Erythroblast (primary cell): ENCODE measurements at places on chromosomes 5 and 9.

- DNase-seq = no peak
Measured at GRCh38 chr5:158809310-158809850, 290.3 kb downstream of the EBF1 start.

GRCh38 chr9:86664603-86665002 lies 282.7 kb downstream of the GAS1 start:
- DNase-seq = no peak

DNA sequence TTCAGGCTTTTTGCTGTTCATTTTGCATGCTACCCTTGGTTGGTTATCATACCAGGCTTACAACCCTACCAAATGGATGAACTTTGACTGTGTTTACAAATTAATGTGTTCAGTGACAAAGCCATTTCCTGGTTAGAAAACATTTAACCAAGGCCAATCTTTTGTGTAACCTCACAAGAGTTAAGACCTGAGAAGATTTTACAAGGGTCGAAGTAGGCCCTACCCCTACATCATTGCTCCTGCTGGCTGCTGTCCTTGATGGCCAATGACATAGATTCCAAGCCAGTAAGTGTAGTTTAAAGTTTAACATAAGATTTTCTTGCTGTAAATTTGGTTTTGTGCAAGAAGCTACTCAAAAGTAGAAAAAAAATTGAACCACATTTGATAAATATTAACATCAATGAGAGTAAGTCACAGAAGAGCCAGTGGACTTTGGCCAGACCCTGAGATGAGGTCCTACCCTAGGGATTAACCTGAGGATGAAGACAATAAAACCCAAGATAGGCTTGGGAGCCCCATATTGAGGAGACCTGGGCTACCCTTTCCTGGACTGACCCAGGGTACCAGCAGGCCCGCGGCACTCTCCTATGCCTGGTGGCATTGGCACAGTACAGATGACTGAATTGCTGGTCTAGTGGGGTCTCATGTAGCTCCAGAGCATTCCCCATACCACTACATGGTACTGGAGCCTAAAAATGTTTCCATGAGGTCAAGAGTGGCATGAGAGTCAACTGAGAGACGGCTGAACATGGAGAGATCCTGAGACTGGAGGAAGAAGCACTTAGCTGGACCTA lies 8.3 kb downstream of the C1QTNF3 start:
- DNase-seq = no peak

GRCh38 chr9:117325110-117325731 lies 89.6 kb downstream of the ASTN2 start:
- no peak for DNase-seq
